ENCODE measurements at places on chromosomes 13 and 19.
A peak's percentile ranks its signal among the peaks of the same experiment; 100 is the strongest.

DNA sequence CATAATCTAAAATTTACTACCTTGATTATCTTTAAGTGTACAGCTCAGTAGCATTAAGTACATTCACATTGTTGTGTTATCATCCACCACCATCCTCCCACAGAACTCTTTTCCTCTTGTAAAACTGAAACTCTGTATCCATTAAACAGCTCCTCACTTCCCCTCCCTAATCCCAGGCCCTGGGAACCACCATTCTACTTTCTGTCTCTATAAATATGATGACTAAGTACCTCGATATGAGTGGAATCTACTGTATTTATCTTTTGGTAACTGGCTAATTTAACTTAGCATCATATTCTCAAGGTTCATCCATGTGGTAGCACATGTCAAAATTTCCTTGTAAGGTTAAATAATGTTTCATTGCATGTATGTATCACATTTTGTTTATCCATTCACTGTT lies 49.0 kb upstream of the POMP start:
- DNase-seq: no peak

GRCh38 chr19:2922987-2923386 lies 21.8 kb downstream of the ZNF77 start:
- no peak for DNase-seq

GRCh38 chr13:67063036-67063435 lies 167.1 kb downstream of the PCDH9 start:
- DNase-seq: no peak

DNA sequence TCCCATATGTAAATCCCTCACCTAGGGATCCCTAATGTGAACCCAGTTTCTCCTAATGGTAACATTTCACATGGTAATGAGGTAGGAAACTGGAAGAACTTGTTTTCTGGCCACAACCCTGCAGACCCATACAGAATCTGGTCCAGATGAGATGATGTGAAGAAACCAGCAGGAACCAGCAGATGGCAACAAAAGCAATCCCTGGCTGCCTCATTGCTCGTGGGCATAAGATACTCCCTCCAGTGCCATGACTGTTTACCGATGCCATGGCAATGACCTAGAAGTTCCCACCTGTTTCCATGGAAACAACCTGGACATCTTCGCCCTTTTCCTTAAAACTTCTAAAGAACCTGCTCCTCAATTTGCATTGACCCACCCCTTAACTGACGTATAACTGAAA lies 1.4 kb upstream of the CD209 start:
- peak; percentile 16 for DNase-seq

DNA sequence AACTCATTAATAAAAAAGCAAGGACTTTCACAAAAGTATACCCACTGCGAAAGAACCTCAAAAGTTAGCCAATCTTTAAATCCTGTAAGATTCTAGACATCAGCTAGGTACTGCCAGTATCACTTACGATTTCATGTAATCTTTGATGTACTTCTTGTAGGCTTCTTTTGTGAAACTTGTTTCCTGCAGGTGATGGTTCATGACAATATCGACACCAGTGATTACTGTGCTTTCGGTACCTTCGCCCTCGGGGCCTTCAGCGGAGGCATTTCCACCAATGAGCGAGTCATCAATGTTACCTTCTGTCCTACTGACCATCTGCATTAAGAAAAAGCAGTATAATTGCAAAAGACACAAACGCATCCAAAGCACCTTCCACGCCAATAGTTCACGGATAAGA lies 1.1 kb downstream of the TPT1 start:
- DNase-seq: peak; percentile 59

DNA sequence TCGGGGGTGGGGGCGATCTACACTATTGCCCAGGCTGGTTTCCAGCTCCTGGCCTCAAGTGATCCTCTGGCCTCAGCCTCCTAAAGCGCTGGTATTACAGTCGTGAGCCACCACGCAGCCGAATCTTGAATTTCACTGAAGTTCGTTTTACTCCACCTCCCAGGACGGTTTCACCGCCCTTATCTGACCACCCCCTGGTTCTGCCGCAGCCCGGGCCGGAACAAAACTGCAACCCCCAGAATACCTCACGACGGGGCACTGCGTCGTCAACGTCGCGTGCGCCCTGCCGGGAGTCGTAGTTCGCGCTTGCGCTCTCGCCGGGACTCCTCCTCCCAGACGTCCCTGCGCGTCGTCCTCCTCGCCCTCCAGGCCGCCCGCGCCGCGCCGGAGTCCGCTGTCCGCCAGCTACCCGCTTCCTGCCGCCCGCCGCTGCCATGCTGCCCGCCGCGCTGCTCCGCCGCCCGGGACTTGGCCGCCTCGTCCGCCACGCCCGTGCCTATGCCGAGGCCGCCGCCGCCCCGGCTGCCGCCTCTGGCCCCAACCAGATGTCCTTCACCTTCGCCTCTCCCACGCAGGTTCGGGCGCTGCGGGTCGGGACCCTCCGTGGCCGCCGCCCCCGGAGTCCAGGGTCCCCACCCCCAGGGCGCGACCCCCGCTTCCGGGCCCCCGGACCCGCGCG lies at the start of gene ATP5F1D:
TSS of gene ATP5F1D (plus strand) at position 335 of the 679 bp plus-strand sequence. CDS start at position 435, 100 bp downstream.
- DNase-seq: peak; percentile 96

- DNase-seq: no peak
These were observed 139.4 kb downstream of the FREM2 start for GRCh38 chr13:38826182-38826813.

- no peak for DNase-seq
These were observed 29.6 kb downstream of the EXOC3L2 start for GRCh38 chr19:45215391-45216191.

DNA sequence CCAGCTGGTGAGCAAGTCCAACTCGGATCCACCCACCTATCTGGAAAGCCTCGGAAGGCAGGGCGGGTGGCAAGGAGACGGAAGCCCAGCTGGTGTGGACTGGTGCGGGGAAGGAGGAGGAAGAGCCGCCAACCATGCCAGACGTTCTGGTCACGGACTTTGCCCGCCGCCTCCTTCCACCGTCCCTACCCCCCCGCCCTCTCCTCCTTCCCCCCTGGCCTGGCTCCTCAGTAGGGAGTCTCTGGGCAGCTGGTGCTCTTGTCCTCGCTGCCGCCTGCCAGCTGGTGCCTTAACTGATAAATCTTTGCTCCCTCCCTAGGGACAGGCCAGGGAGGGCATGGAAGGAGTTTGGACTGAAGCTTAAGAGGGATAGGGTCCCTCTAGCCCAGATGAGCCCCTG lies 4.8 kb downstream of the SYNGR4 start:
- no peak for DNase-seq

GRCh38 chr13:44667943-44668342 lies 91.8 kb upstream of the TSC22D1 start:
- no peak for DNase-seq

All from stimulated activated CD4-positive, alpha-beta T cell treated with anti-CD3 and anti-CD28 coated beads, Interleukin-15, amount 100 ng/mL, for 24 hours (primary cell).